GM23248 (cell line): ENCODE measurements at places on chromosomes 12 and 14. TPM values are rescaled to one million over a fixed set of nuclear protein-coding genes. Genes with fewer than 3 reads are reported as not detected.
A peak's percentile ranks its signal among the peaks of the same experiment; 100 is the strongest.

GRCh38 chr14:98513558-98513957 is 758.4 kb downstream of the BCL11B start:
- no peak for DNase-seq

GRCh38 chr12:94191023-94191422 is 42.6 kb downstream of the PLXNC1 start:
- no peak for DNase-seq

DNA sequence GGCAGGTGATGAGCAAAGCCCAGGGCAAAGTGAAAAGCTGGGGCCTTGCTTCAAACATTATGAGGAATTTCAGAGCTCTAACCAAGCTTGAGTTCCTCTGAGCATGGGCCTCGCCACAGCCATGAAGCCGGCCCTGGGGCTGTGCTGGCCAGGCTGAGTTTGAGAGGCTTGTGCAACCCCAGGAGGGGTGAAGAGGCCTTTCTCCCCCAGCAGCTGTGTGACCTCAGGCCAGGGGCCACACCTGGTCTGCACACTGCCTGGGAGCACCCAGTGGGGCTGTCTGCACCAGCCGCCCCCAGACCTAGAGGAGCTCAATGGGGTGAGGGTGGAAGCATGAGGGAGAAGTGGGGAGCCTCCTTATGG is 204.9 kb upstream of the C14orf180 start:
- no peak for DNase-seq

GRCh38 chr12:54417712-54418440 is 1.2 kb downstream of the ITGA5 start:
- DNase-seq: peak; percentile 53

- DNase-seq: no peak
Observed at GRCh38 chr12:78878459-78878858, 13.9 kb downstream of the SYT1 start.

- DNase-seq: peak; percentile 76
Observed at GRCh38 chr14:58100735-58101368, 51.2 kb downstream of the ARMH4 start.

DNA sequence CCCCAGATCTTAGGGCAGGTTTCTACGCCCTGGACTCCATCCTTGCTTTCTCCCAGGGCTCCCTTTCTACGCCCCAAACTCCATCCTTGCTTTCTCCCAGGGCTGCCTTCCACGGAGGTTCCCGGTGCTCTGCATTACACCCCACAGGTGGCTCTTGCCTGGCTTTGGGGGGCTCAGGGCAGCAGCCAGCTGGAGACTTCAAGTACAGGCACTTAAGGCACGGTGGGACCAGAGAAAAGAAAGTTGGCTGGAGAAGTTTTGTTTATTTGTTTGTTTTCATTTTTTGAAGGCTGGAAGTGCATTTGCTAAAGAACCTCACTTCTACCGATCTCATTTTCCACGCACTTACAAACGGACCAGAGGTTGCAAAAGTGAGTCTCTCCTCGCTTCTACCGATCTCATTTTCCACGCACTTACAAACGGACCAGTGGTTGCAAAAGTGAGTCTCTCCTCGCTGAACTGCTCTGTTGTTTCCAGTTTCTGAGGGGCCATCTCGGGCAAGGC is 103.8 kb upstream of the MED13L start:
- no peak for DNase-seq

DNA sequence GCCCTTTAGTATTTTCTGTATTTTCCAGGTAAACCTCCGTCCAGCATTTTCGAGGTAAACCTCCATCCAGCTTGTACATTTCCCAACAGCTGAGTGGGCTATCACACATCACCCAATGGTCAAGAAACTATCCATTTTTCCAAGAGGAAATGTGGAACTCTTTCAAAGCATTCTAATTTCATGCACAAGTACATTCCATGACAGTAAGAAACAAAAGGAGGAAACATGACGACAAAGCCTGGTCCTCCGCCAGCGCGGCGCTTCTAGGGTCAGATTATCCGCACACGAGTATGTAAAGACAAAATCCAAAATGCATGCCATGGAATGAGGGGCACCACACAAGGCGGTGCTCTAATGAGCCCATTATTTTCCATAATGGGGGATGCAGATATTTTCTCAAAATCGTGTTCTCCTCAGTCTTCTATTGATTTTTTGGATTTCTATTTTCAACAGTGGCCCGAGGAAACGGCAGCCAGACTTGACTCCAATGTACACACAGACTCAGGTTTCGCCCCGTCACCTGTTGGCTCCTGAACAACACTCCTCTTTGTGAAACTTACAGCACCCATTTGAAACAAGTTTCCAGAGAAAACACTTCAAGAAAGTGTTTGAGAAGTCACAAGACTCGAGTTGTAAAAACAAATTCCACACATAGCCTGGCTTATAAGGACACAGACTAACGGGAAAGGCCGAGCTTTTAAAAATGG is 107.4 kb downstream of the PRICKLE1 start:
- DNase-seq: peak; percentile 56

GRCh38 chr12:70609203-70609602 is 28.0 kb downstream of the PTPRB start:
- DNase-seq: peak; percentile 28

DNA sequence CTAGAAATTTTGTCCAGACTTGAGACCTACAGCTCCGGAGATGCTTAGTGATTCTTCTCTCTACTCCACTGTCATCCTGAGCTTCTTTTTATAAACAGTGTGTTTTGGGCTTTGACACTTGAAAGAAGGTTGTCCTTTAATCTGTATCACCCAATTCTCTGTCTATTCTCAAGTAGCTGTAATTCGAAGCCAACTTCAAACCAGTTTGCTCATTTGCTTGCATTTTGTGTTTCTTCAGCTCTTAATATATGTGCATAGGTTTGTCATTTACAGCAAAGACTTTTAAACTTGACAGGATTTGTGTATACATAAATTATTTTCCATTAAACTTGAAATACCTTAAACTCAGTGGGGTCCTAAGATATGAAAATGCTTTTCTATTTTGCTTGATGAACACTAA is 16.4 kb upstream of the MYBPC1 start:
- DNase-seq: no peak

DNA sequence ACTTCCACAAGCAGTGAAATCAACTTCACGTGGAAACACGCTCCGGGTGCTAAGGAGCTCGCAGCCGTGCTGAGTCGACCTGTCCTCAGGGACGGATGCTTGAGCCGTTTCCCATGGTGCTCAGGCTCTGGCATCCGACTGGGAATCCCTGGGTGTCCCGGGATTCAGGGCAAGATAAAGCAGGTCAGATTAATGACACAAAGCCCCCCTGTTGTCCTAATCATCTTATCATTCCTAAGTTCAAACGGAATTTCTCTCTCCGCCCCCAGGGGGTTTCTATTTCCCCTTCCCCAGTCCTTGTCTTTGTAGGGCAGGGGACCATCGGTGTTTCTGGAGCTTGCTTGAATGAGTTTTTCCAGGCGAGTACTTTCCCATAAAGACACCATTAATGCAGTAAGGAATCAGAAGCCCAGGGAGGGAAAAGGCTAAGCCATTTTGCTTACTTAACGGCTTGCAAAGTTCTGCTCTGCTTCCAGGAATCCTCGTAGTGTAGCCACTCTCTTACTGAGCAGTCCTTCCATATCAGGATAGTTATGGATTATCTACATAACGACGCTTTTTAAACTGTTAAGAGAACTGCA is 116.5 kb downstream of the TMEM132C start:
- no peak for DNase-seq

- no peak for DNase-seq
Observed at GRCh38 chr12:104669851-104670337, 213.1 kb downstream of the CHST11 start.

- no peak for DNase-seq
Observed at GRCh38 chr14:75646762-75647161, 13.9 kb downstream of the ERG28 start.

The ESR2 gene
- total RNA-seq: not detected in 2 replicates

The SMIM41 gene
- not detected in 2 replicates for total RNA-seq

The RNF41 gene
- total RNA-seq: 120 and 125 TPM in 2 replicates

The LRRC10 gene
- total RNA-seq: not detected in 2 replicates

The HOXC4 gene
- 2.2 and 3.4 TPM in 2 replicates for total RNA-seq

The CCDC197 gene
- total RNA-seq: not detected in 2 replicates

The TMTC1 gene
- 20.5 and 25.3 TPM in 2 replicates for total RNA-seq

The TC2N gene
- under 0.01 and 0.65 TPM in 2 replicates for total RNA-seq

The AVPR1A gene
- total RNA-seq: not detected in 2 replicates

The BMP4 gene
- not detected in 2 replicates for total RNA-seq

The ARHGAP9 gene
- total RNA-seq: 0.11 TPM in 1 of 2 replicates, not detected in the other

The ERBB3 gene
- total RNA-seq: 3.3 and 3.5 TPM in 2 replicates

The DAO gene
- not detected in 2 replicates for total RNA-seq

The ACAD10 gene
- 10.0 and 12.0 TPM in 2 replicates for total RNA-seq

The HPD gene
- not detected in 2 replicates for total RNA-seq
